Transverse colon (tissue), 4 donors: ENCODE measurements at places on chromosomes 13 and 19. TPM values are rescaled to one million over a fixed set of nuclear protein-coding genes. Genes with fewer than 3 reads are reported as not detected.

DNA sequence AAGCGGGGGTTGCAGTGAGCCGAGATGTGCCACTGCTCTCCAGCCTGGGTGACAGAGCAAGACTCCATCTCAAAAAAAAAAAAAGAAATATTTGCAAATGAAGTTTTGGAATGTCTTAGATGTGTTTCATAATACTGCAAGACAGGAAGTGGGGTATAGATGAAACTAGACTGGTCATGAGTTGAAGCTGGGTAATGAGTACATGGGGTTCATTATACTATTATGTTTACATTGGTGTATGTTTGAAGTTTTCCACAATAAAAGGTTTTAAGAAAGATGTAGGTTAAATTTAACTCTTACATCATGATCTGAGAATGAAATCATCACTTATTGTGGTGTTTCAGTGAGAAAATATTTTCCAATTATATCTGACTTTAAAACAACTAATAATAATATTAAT lies 19.0 kb downstream of the FNDC3A start:
- no peak overlapping the region for H3K27ac ChIP-seq
- no peaks in the 10 kb centered on the region for H3K36me3 ChIP-seq
- DNase-seq: no peak

The CBLC gene
- total RNA-seq: 111 TPM

The ZNF682 gene
- 4.8 TPM for total RNA-seq

The ZNF497 gene
- total RNA-seq: 6.7 TPM

The LHB gene
- total RNA-seq: not detected

GRCh38 chr19:49468746-49469447 lies 5.1 kb upstream of the FLT3LG start:
- H3K27ac ChIP-seq: peak overlapping the region; percentile 66
- peaks cover 11% of the 10 kb centered on the region for H3K4me1 ChIP-seq
- H3K27me3 ChIP-seq: no peaks in the 10 kb centered on the region
- H3K36me3 ChIP-seq: no peaks in the 10 kb centered on the region
- DNase-seq: peak; percentile 77

The PRTN3 gene
- total RNA-seq: not detected
